ENCODE measurements at places on chromosomes 1 and 21.
A peak's percentile ranks its signal among the peaks of the same experiment; 100 is the strongest.

- DNase-seq: no peak
These were observed 30.5 kb upstream of the KIF26B start for GRCh38 chr1:245124241-245124640.

DNA sequence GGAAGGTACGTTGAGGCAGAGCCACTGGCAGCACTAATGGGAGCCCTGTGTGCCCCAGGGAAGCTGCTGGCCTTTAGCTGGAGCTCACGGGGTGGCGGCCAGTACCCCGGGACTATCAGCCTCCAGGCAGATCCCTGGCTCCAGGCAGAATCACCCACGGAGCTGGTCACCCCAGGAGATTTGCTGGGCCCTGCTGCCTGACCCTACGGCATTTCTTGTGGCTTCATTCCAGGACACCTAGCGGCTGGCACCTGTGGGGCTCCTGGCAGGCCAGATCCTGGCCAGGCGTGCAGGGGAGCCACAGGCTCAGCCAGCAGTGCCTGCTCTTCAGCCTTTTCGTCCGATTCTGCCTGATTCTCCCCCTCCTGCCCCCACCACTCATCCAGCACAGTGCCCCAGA, 7.1 kb downstream of the PADI1 start:
- DNase-seq: no peak

GRCh38 chr1:22529901-22530621, 33.2 kb upstream of the EPHA8 start:
- peak; percentile 37 for DNase-seq

- no peak for DNase-seq
These were observed 77.6 kb upstream of the CD34 start for GRCh38 chr1:207988326-207989165.

GRCh38 chr1:203272633-203273205, 32.6 kb upstream of the BTG2 start:
- no peak for DNase-seq

GRCh38 chr1:1144122-1144842, 28.4 kb upstream of the C1orf159 start:
- peak; percentile 63 for DNase-seq

DNA sequence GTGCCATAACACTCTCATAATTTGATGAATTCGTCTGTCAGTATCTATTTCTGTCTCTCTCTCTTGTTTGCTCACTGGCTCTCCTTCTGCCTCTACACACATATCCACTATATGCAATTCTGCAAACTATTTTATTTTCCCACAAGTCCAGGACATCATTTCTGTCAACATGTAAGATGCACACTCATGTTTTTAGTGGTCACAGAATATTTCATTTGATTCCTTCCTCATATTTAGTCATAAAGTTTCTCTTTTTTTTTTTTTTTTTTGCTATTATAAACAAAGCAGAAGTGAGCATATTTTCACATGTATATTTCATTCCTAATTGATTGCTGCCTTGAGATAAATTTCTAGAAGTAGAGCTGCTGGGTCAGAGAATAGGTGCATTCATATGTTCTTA, 165.3 kb downstream of the PGBD5 start:
- no peak for DNase-seq
